Stimulated activated CD4-positive, alpha-beta T cell treated with anti-CD3 and anti-CD28 coated beads, Interleukin-1b, Interleukin-23, amount 100 ng/mL, for 1 hour (primary cell): ENCODE measurements at places on chromosomes 12 and 14.

- DNase-seq, result no peak
These were observed 343.1 kb downstream of the FSCB start for GRCh38 chr14:44163946-44164345.

DNA sequence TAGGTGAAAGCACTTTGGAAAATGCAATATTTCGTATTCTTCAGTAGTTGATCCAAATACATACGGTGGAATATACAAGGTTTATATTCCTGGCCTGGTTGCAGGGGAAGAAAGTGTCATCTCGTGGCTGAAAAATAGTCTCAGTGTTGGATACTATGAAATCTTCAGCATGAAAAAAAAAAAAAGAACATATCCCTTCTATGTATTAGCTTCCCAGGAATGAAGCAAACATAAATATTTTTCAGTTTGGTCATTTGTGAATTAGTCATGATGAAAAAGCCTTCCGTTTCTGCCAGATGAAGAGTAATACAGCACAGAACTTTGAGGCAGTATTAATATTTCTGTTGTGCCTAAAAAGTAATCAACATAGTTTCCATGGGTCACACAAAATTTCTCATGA is 36.7 kb downstream of the FLRT2 start:
- DNase-seq, result no peak

GRCh38 chr12:42853370-42854140 is 264.0 kb upstream of the PRICKLE1 start:
- DNase-seq, result no peak

DNA sequence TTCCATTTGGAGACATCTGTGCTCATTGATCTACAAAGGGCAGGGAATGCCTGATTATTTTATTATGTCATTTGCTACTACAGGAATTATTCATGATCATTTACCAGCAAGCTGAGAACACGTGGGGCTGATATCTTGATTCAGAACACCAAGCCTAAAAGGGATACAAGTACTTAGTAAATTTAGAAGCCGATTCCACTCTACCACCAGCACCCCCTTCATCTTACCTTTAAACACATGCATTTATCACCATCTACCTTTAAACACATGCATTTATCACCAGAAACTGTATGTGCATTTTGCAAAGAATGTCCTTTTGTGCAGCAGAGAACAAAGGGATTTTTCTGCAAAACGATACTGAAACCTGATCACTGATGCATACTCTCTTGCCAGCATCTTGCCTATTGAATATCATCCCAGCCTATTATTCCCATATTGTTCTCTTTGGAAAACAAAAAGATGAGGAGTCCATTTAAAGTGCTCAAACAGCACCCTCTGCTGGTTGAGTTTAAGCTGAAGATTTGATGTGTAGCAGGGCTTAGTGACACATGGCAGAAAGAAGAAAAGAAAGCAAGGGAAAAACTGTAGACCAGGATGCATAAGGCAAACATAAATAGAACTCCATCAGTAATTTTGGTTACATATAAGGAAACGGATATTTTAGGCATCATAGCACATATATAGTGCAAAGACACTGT is 132.6 kb upstream of the PLEKHG7 start:
- no peak for DNase-seq

GRCh38 chr14:51422704-51423103 is 182.7 kb downstream of the TMX1 start:
- no peak for DNase-seq
